Activated CD8-positive, alpha-beta T cell treated with anti-CD3 and anti-CD28 coated beads for 36 hours (primary cell): ENCODE measurements at places on chromosomes 3 and 15. TPM values are rescaled to one million over a fixed set of nuclear protein-coding genes. Genes with fewer than 3 reads are reported as not detected.

Gene ZIC1
- not detected for total RNA-seq

- DNase-seq: no peak
Observed at GRCh38 chr3:101879102-101879501, 29.8 kb downstream of the NFKBIZ start.

- DNase-seq: no peak
Observed at GRCh38 chr15:71202712-71203111, 87.4 kb downstream of the THSD4 start.

DNA sequence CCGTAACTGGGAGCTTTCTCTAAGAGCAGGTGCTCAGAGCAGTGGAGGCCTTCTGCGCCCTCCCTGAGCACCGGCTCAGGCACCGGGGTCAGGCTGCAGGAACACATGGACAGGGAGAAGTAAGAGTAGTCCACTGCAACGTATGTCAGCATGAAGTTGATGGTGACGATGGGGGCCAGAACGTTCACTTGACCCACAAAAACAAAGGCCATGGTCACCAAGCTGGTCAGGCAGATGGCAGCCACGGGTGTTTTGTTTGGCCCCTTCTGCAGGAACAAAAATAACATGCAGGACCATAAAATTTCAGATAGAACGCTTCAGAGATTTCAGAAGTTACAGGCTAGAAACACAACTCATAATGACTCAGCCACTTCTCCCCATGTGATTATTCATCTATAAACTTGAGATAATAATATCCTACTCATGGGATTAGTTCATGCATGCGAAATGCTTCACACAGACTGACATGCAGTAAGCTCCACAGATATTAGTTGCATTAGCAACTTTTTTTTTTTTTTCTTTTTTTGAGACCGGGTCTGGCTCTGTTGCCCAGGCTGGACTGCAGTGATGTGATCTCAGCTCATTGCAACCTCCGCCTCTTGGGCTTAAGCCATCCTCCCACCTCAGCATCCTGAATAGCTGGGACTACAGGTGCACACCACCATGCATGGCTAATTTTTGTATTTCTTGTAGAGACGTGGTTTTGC lies 52.2 kb upstream of the HEG1 start:
- no peak for DNase-seq

DNA sequence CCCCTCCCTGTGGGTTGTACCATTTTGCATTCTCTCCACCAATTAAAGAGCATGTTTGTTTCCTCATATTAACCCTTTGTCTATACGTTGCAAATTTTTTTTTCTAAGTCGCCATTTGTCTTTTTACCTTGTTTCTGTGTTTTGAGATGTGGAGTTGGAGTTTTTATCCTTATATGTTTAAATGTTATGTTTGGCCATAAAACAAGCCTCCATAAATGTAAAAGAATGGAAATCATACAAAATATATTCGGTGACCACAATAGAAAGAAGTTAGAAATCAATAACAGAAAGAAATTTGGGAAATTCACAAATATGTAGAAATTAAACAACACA lies 29.2 kb downstream of the LRRK1 start:
- no peak for DNase-seq

GRCh38 chr3:172102883-172103310 lies 63.5 kb downstream of the FNDC3B start:
- DNase-seq: no peak

Gene SLC35G2
- total RNA-seq: 3.0 TPM

- peak; percentile 29 for DNase-seq
Observed at GRCh38 chr3:119239206-119239820, 1.4 kb downstream of the B4GALT4 start.

GRCh38 chr3:12192173-12192572 lies 33.5 kb upstream of the TIMP4 start:
- no peak for DNase-seq

- no peak for DNase-seq
Observed at GRCh38 chr3:104291878-104292277, 1074.8 kb upstream of the ALCAM start.

DNA sequence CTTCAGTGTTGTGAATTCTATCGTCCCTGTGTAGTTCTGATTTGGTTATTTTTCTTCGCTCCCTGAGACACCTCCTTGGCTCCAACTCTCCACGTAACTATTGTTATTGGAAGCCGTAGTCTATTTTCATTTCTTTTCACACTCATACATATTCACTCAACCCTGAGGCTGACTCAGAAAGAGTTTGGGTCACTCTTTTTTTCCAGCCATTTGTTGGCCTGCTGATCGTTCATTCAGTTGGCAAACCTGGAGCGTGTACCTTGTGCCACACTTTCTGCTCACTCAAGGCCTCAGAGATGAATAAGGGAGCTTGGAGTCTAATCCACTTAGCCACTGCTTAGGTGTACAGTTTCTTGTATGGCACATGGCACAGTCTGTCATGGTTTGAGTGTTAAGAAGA lies 22.4 kb downstream of the GYG1 start:
- DNase-seq: no peak

Gene LEKR1
- 0.40 TPM for total RNA-seq

GRCh38 chr3:27085829-27086730 lies 283.1 kb downstream of the NEK10 start:
- no peak for DNase-seq

- DNase-seq: no peak
Observed at GRCh38 chr3:62125380-62125779, 248.0 kb downstream of the FEZF2 start.

DNA sequence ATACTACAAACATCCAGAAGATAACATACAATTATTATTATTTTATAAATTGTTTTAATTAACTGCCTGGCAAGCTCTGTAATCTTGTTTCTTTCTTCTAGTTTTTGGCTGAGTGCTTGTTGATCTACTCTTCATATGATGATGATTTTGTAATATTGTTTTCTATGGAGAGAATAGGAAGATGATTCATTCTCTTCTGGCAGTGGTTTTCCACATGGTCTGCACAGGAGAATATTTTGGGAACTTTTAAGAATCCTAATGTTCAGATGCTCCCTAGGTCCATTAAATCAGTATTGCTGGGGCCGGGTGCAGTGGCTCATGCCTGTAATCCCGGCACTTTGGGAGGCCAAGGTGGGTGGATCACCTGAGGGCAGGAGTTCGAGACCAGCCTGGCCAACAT lies 37.6 kb downstream of the CACNA2D3 start:
- no peak for DNase-seq

- DNase-seq: peak; percentile 18
Observed at GRCh38 chr15:66578286-66578875, 12.6 kb upstream of the LCTL start.

DNA sequence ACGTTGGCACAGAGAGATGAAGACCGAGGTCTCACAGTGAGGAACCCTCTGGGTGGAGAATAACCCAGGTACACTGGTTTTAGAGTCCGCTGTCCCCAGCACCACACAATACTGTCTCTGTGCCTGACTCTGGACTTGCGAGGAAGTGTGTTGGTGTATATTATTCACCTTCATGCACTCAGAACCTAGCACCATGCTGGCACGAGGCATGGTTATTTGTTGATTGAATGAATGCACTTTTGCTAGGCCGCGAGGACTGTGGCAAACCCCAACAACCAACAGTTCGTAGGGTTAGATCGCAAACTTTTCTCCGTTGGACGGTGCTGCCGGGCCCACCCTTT lies 484 bp upstream of the C3orf52 start:
- DNase-seq: no peak

- DNase-seq: no peak
Observed at GRCh38 chr3:37770938-37771918, 90.5 kb upstream of the CTDSPL start.

DNA sequence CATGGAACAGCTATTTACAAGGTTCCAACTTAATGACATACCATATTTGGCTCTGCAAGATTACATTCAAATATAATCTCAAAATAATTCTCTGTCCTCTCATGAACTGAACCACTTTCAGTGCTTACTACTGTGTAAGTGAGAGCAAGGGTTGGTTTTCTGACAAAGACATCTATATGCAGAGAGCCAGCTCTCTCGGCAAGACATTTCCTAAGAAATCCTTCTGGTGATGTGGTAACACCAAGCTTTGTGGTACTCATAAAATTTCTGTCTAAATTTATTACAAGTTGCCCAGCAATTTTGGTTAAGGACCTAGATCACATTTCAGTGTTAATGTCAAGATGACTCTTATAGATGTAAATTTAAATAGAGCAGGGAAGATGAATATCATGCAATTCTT lies 184.9 kb downstream of the GAP43 start:
- DNase-seq: no peak

Gene SLC22A13
- 0.31 TPM for total RNA-seq

DNA sequence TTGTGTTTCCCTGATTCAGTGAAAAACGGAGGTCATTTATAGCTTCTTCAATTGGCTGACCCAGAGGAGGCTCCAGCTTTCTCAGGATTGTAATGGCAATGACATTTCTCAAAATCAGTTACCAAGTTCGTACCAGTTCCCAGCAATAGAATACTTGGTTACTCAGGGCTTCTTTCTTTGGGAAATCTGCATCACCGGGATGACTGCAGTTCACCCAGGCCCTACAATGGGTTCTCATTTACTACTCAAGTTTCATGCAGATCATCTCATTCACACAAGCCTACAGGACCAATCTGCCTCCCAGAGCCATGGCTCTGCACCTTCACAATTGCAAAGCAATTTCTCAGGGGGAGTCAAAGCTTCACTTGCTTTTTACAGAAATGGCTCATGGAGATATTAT lies 109.6 kb downstream of the FHIT start:
- no peak for DNase-seq

GRCh38 chr15:56247266-56247665 lies 3.6 kb upstream of the RFX7 start:
- no peak for DNase-seq

DNA sequence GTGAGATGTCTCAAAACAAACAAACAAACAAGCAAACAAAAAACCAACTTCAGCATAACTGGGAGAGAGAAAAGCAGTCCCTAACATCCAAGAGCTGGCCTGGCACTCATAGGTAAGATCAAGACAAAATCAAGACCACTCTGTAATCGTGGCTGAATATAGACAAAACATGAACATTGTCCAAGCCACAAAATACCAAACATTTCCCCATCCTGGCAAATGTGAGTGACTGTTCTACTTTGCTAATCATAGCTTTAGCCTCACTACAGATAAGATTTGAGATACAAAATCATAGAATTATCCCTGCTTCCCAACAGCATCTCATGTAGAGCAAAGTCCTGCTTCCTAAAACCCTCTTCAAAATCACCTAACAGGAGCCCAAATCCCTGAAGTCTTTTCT lies 116.7 kb upstream of the PRTG start:
- no peak for DNase-seq

- no peak for DNase-seq
Observed at GRCh38 chr3:146334151-146334550, 83.2 kb upstream of the PLSCR4 start.

Gene NRG4
- not detected for total RNA-seq

DNA sequence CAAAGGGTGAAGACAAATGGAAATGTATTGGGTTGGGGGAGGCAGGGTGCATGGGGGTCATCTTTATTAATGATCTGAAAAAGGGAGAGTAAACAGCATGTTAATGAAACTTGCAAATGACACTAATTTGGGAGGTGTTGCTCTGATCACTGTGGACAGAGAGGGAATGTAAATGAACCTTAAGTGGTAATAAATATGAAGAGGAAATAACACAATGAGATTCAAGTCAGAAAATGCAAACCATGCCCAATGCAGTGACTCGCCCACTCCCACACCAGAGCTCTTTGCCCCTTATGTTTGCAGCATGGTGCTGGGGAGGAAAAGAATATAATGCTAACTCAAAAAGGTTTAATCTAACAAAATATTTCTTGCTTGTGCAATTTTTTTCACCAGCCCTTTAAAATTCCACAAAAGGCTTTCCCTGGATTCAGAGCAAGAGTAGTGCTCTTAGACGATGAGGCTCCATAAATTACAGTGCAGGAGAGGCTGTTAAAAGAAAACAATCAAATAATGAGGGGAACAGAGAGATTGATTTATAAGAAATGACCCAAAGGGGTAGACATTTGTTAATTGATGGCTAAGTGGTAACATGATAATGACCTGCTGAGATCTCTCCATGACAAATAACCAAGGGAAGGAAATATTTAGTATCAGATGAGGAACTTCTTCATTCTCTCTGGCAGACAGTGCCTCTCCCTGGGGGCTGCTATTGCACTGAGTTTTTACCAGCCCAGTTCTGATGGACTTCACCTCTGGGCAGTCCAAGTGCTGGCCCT lies 210.0 kb upstream of the PPP2R3A start:
- DNase-seq: no peak

- DNase-seq: peak; percentile 64
Observed at GRCh38 chr3:46848271-46849044, 14.8 kb downstream of the MYL3 start.

- DNase-seq: no peak
Observed at GRCh38 chr3:183331498-183331897, 78.4 kb downstream of the B3GNT5 start.

DNA sequence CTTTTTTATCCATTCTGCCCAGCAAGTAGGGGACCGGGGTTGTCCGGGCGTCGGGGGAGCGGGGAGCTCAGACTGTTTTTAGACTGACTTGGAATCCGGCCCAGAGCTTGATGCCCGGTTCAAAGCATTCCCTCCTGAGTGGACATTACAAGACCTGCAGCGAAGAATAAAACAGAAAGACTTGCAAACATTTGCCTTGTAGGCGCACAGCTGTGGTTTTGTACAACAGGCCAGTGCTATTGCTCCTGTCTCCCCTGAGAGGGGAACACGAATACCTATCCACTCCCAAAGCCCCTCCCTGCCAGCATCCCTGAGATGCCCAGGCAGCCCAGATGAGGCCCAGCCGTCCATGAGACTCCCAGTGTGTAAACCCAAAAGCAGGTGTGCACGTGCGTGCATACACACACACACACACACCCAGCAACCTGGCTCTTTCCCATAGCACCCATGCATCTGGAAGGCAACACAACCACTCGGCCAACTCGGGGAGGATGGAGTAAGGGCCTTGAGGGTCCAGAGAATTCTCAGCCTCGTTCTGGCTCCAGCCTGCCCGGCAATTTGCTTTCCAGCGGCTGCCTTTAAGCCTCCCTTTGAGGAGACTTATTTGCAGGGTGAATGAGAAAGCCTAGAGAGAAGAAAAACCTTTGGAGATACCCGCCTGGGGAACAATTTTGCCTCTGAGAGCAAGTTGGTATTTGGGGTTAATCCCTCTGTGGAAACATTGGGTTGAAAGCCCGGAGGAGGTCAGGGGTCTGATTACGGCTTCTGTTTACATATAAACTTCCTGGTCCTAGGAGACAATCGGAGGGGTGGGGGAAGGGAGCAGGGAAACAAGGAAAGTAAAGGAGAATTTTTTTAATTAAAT lies 161.0 kb upstream of the HES1 start:
- no peak for DNase-seq

GRCh38 chr3:127484601-127485388 lies 105.7 kb downstream of the TPRA1 start:
- DNase-seq: peak; percentile 58

Gene TRIM42
- not detected for total RNA-seq

- no peak for DNase-seq
Observed at GRCh38 chr3:115885621-115886020, 262.3 kb downstream of the GAP43 start.

DNA sequence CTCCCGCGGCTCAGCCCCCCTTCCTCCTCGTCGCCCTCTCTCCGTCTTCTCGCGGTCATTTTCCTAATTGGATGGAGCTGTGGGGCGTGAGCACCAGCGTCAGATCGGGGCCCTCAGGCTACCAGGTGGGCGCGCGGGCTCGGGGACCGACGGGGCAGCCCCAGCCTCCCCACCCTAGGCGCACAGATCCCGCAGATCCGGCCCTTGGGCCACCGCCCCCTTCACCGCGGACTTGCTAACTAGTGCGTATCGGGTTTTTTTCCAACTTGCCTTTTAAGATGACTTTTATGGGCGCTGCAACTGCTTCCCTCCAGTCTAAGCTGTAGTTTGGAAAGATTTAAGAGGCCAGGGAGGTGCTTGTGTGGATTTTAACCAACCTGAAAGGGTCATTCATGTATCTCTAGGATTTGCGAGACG lies 1.3 kb downstream of the ZNF710 start:
- DNase-seq: peak; percentile 71
